Activated CD4-positive, CD25-positive, alpha-beta regulatory T cell treated with anti-CD3 and anti-CD28 coated beads, Interleukin-2, amount 50 U/mL, for 24 hours (primary cell): ENCODE measurements at places on chromosomes 2 and 18.

- ATAC-seq = no peak
These were observed 460.7 kb upstream of the FANCL start for GRCh38 chr2:58701688-58702301.

GRCh38 chr18:58748899-58749595 lies 77.8 kb downstream of the MALT1 start:
- no peak for ATAC-seq

- no peak for ATAC-seq
These were observed 24.7 kb downstream of the PAPOLG start for GRCh38 chr2:60780721-60781120.

- peak; percentile 74 for ATAC-seq
These were observed 63.0 kb upstream of the MSH2 start for GRCh38 chr2:47339745-47340541.

- no peak for ATAC-seq
These were observed 39.1 kb downstream of the PPIG start for GRCh38 chr2:169623235-169623634.

- no peak for ATAC-seq
These were observed 120.2 kb upstream of the ZNF516 start for GRCh38 chr18:76615065-76615733.

DNA sequence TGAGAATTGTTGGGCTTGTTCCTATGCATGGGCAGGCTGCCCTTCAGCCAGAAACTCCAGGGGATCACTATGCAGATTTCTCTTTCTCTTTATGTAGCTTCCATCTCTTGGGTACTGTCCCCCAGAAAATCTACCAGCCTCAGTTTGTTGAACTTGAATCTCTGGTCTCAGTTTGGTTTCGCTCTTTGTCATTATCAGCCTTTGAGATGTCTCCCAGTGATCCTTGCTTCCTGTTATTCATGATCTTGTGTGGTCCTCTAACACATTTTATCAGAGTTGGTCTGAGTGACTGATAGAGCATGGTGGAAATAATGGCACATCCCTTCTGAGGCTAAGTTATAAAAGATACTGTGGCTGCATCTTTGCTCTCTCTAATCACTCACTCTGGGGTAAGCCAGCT lies 7.8 kb downstream of the TMEM87B start:
- ATAC-seq = peak; percentile 67

GRCh38 chr2:171551836-171552235 lies 29.6 kb downstream of the CYBRD1 start:
- no peak for ATAC-seq

DNA sequence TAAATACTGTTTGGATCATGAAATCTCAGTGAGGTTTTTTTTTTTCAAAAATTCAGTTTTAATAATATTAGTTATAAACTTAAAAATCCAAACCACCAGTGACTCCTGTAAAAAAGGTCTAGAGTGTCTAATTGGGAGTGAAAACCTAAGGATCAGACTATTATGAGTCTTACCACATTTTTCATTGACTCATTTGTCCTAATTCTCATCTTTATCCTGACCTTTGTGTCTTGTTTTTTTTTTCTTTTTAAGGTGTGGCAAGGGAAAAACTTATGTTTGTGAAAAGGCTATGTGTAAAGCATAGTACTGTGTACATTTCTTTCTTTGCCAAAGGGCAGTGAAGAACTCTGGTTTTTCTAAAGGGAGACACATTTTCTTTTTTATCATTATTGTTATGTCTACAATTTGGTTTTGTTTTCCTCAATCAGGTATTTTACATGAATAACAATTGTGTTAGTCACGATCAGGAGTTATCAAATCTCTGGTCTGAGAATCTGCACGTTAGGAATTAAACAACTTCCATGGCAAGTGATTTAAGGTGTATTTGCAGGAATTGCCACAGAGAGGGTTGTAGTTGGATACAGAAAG lies 52.6 kb downstream of the RHBDD1 start:
- no peak for ATAC-seq

DNA sequence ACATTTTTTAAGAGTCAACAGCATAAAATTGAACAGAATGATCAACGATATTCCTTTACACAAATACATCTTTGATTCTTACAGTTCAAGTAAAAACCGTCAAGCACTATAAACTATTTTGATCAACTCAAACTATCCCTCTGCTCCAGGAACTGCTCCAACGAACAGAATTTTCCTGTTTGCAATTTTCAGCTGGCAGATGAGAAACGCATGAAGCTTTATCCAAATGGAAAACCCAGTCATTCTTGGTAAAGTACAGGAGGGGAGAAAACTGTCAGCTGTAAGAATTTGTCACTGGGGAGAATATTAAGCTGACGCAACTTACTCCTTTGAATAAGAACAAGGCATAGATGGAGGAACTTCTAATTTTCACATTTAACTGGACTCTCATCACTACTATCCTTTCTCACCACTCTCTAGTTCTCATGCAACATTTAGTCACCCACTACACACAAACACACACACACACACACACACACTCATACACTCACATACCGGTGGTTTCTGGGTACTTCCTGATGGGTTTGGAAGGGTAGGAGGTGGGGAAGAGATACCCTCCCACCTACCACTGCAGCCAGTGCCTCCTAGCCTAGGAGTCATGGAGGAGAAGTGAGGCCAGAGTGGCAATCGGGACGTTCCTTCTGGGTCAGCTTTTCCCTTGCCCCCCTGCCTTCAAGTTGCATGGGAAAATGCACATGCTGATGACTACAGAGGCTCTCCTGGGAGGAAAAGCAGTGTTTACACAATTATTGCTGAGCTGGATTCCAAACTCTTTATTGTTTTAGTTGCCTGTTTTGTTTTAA lies 54.0 kb upstream of the SPATS2L start:
- no peak for ATAC-seq

DNA sequence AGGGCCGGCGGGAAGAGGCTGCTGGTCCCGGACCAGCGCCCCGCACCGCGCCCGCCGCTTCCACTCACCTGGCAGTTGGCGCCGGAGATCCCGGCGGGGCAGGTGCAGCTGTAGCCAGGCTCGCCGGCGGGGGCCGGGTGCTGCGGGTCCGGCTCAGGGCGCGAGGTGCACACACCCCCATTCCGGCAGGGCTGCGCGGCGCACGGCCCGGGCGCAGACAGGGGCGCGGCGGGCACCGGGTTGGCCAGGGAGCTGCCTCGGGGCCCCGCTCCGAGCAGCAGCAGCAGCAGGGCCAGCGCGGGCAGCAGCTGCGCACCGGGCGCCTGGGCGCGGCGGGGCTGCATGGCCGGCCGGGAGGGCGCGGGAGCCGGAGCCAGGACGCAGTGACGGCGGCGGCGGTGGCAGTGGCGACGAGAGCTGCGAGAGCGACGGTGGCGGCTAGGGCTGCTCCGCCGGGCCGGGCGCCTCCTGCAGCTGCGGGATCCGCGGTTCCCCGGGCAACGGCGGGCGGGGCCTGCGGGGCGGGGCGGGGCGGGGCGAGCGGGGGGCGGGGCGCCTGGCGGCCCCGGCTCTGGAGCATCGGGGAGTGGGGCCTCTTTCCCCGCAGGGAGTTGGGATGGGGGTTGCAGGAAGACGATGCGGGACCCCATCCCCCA lies at the start of gene DNER:
TSS of gene DNER (minus strand) at position 476 of the 656 bp plus-strand sequence. CDS start at position 344, 132 bp downstream.
- peak; percentile 76 for ATAC-seq

DNA sequence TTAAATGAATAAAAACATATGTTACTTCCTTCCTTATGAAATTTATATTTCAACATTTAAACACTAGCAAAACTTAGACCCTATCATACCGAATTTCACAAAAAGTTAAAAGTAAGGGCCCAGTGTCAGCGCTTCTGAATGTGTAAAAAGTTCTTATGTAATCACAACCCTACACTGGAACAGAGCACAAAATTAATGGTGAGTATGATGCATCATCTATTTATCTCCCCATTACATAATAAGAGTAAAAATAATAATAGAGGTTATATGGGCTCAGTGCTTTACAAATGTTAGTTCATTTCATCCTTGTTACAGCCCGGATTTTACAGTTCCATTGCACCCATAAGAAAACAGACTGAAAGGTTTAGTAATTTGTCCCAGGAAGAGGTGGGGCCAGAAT lies 144.9 kb upstream of the POU3F3 start:
- ATAC-seq = no peak

DNA sequence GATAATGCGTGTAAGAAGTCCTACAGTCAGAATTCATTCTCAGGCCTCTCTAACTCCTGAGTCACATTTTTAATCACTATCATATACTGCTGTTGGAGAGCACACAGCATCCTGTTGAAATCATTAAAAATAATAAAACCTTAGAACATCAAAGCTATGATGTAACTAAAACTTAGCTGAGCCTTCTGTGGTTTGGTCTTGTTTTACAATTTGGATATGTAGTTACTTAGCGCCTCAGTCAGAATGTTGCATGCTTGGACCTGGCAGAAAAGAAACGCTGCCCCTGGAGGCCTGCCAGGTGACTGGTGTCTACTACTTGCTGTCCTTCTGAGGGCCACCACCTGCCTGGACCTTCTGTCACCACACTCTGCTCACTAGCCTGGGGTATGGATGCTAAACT lies 261.1 kb upstream of the RASGRP3 start:
- no peak for ATAC-seq

- ATAC-seq = peak; percentile 84
These were observed 183.0 kb downstream of the PHLPP1 start for GRCh38 chr18:62898359-62898758.

GRCh38 chr18:36821681-36822080 lies 7.1 kb downstream of the TPGS2 start:
- no peak for ATAC-seq

GRCh38 chr2:226693521-226693920 lies 106.1 kb downstream of the IRS1 start:
- ATAC-seq = no peak

DNA sequence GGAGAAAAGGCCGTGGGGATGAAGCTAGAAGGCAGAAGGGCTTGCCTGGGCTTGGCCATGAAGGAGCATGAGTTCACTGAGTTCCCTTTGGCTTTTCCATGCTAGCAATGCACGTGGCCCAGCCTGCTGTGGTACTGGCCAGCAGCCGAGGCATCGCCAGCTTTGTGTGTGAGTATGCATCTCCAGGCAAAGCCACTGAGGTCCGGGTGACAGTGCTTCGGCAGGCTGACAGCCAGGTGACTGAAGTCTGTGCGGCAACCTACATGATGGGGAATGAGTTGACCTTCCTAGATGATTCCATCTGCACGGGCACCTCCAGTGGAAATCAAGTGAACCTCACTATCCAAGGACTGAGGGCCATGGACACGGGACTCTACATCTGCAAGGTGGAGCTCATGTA lies 2.9 kb downstream of the CTLA4 start:
- no peak for ATAC-seq

DNA sequence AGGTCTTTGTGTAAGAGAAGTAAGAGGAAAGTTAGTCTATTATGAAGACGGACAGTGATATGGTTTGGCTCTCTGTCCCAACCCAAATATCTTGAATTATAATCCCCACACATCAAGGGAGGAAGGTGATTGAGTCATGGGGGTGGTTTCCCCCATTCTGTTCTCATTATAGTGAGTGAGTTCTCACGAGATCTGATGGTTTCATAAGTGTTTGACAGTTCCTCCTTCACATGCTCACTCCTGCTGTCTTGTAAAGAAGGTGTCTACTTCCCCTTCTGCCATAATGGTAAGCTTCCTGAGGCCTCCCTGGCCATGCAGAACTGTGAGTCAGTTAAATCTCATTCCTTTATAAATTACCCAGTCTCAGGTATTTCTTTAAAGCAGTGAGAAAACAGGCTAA lies 67.6 kb downstream of the NEURL3 start:
- ATAC-seq = peak; percentile 41

DNA sequence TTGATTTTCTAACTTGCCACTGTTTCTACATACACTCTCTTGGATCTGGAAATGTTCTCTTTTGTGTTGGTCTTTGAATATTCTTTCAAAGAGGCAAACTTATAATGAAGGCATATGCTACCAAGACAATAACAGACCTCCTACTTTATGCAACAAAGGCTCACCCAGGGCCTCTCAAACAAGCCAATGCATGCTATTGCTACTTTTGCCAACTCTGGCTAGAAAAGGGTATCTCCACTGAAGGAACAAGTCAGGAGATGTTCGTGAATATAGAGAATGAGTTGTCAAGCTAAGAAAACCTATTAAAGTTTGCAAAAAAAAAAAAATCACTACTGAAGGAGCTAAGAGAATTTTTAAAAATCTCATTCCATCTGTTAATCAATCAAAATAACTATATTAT lies 15.9 kb upstream of the DSG2 start:
- ATAC-seq = no peak

GRCh38 chr2:111050701-111051376 lies 69.9 kb upstream of the BCL2L11 start:
- peak; percentile 45 for ATAC-seq

DNA sequence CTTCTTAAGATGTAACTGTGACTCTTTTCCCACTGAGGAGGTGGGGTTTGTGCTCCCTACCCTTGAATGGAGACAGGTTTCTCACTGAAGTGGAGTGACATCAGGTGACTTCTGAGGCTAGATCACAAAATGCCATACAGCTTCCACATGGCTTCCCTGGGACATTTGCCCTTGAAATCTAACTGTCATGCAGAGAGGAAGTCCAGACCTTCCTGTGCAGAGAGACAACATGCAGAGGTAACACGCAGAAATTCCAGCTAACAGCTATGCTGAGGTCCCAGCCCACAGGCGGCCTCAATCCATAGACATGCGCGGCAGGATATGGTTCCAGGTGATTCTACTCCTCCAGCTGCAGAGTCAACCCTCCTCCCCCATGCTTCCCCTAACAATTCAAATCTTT lies 119.0 kb downstream of the TRIB2 start:
- no peak for ATAC-seq

DNA sequence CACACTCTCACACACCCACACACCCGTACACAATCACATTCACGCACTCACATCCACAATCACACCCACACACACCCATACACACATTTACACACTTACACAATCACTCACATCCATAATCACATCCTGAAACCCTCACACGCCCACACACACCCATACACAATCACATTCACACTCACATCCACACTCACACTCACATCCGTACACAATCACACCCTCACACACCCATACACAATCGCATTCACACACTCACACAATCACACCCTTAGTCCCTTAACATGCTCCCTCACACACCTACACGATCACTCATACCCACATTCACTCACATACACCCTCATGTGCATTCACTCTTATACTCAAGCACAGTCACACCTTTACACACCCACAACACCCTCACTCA lies 105.8 kb downstream of the ITGB1BP1 start:
- no peak for ATAC-seq

- no peak for ATAC-seq
These were observed 85.0 kb downstream of the ZNF516 start for GRCh38 chr18:76410033-76410432.

GRCh38 chr2:74571058-74571457 lies 16.5 kb downstream of the DOK1 start:
- peak; percentile 68 for ATAC-seq

DNA sequence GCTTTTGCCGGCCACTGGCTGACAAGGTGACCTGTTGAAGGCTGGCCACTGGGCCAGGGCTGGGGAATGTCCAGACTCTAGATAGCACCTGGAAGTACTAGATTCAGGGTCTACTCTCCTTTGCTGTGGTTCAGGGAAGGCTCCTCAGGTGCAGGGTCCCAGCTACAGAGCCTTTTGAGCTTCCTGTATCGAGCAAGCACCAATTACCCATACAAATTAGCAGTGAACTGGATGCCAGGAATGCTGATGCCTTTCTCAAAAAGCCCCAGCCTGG lies 213.4 kb downstream of the CYP26B1 start:
- ATAC-seq = no peak

- ATAC-seq = no peak
These were observed 60.3 kb upstream of the LYPD6B start for GRCh38 chr2:148978026-148978685.
